ENCODE measurements at places on chromosomes 5 and 9.

DNA sequence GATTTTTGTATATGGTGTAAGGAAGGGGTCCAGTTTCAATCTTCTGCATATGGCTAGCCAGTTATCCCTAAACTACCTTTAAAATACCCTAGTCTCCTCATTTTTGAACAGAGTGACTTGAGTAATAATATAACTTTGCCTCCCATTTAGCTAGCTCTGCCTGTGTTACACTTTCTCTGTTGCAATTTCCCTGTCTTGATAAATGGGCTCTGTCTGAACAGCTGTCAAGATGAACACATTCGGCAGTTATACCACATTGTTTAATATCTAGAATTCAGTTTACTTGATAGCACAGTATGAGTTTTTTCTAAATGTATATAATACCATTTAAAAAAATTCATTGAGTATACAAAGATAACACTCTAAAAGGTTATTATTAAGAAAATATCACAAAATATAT is 562.9 kb upstream of the FTMT start:
- no peak for DNase-seq

GRCh38 chr5:173051746-173052145 is 4.4 kb upstream of the CREBRF start:
- no peak for DNase-seq

- no peak for DNase-seq
These were observed 15.7 kb upstream of the GRHPR start for GRCh38 chr9:37406603-37407401.

DNA sequence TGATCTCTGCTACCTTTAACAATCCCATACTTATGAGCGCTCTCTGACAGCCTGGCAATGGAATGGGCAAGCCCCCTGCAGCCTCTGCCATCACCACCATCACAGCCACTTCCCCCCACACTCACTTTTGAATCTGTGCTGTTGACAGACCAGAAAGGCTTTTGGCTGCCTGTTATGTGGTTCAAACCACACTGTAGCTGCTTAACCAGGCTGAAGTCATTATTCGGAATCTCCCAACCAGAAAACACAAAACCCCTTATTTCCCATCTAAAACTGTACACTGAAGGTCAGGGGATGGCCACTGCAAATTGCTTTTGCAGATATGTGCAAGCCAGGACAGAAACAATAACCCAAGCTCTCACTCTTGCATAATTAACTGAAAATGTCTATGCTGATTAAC is 35.8 kb downstream of the PTCH1 start:
- DNase-seq: no peak

DNA sequence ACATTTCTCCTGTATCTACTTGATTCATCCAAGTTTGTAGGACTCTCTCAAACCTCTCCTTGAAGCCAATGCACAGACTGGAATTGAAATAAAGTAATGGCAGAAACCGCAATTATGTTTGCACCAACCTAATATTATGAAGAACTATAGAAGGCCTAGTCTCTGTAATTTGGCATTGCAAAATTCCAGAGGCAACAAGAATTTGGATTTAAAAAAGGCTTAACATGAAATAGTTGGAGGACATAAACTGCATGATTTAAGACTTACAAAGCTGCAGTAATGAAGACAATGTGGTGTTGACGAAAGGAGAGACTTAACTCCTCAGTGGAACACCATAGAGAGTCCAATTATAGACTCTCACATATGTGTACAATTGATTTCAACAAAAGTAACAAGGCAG is 117.8 kb upstream of the MINAR2 start:
- DNase-seq: no peak

- no peak for DNase-seq
These were observed 85.8 kb downstream of the GNAQ start for GRCh38 chr9:77945798-77946197.

GRCh38 chr9:3912817-3913216 is 387.0 kb upstream of the RFX3 start:
- DNase-seq: no peak

DNA sequence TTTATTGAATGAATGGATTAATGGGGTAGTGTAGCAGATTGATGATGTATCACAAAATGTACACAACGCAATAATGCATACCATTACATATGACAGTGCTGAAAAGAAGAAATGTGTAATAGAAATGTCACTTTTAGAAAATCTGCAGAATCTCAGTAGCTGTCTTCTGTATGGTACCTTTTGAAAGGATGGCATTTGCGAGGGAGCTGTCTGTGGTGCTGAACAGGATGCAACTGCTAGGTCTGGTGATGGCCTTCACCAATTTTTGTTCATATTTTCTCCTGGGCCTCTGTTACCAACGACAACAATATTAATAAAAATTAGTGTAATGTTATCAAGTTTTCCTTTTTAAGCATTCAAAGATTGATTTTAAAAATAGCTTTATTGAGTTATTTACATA is 36.2 kb upstream of the OTULIN start:
- DNase-seq: peak; percentile 20

DNA sequence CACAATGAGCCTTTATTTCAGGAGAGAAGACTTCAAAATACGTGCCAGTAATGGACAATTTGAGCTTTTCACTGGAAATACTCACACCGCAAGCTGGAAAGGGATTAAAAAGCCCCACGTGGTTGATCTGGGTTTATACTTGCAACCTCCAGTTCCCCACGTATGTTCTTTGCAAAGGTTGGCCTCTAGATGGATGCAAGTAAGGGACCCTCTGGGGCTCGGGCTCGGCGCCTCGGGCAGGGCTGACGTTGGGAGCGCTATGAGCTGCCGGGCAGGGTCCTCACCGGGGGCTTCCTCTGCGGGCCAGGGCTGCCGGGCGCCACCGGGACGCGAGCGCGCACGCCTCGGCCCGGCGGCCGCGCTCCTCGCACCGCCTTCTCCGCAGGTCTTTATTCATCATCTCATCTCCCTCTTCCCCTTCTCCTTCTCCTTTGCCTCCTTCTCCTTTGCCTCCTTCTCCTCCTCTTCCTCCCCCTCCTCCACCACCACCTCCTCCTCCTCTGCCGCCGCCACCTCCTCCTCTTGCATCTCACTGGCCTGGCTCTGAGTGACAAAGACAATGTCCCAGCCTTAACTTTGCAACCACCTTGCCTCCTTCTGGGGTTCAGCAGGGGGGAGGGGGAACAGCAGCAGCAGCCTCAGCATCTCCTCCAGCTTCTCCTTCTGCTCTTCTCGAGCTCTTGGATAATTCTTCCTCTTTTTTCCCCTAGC is 701 bp upstream of the ZNF462 start:
- no peak for DNase-seq

GRCh38 chr5:146345578-146346366 is 7.1 kb downstream of the POU4F3 start:
- DNase-seq: no peak
